ENCODE measurements at places on chromosomes 5 and 9. TPM values are rescaled to one million over a fixed set of nuclear protein-coding genes. Genes with fewer than 3 reads are reported as not detected.

DNA sequence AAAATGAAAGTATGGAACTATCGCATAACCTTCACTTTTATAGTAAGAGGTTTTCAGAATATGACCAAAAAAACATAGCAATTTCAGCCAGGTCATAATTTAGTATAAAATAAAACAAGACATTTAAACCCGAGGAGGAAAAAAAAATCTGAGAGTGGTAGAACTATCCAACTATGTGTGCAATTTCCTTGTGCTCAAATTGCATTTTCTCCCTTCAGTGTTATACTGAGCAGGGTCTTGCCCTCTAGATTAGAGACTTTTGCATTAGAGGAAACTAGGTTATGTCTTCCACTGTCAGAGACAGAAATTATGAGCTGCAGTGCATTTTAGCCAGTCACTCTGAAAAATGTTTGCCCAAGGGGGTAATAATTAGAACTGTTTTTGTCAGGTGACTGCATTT is 330.6 kb downstream of the NR2F1-AS1 start:
- no peak for DNase-seq

FUT7 gene
- total RNA-seq = not detected

CCDC192 gene
- not detected for total RNA-seq

DNA sequence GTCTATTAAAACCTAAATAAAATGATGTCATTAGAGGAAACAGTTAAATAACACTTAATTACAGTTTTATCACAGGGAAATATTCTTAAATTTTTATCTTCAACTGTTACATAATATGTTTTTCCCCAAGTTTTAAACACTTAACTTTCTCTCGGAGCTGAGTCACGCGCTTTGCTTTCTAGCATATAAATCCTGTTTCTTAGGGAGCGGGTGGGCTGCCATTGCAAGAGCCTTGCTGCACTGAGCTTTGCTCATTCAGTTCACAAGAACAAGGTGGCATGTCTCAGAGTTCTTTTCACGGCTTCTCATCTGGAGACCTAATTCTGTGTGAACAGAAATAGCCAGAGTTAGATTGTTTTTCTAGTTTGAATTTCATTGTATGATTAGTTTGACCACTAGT is 166.1 kb downstream of the ZSWIM6 start:
- DNase-seq = no peak

- no peak for DNase-seq
Observed at GRCh38 chr5:150153957-150154617, 1.6 kb downstream of the PDGFRB start.
